ENCODE measurements at places on chromosomes 5 and 9. TPM values are rescaled to one million over a fixed set of nuclear protein-coding genes. Genes with fewer than 3 reads are reported as not detected.

- no peak for DNase-seq
Measured at GRCh38 chr5:22500556-22500955, 352.6 kb downstream of the CDH12 start.

GRCh38 chr9:20754556-20754955 is 70.5 kb downstream of the FOCAD start:
- no peak for DNase-seq

DNA sequence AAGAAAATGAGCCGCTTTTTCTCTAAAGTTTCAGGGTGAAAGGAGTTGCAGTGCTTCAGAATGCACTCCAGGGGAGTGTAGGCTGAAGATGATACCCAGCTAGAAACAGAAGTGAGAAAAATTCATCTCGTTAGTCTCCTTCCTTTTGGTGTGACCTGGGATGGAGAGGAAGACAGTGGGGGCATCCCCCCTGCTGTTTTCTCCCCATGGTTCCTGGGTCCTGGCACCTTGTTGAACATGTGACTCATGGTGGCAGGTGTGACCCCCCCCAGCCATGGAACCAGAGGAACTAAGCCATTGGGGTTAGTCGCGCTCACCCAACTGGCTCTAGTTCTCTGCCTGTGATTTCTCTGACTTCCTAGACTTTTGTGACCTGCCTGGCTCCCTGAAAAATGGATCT is 424.6 kb downstream of the CSNK1G3 start:
- no peak for DNase-seq

The BARX1 gene
- total RNA-seq = not detected

- no peak for DNase-seq
Measured at GRCh38 chr5:96024683-96025475, 63.2 kb upstream of the ELL2 start.

The DHX29 gene
- total RNA-seq = 28.3 TPM

- DNase-seq = no peak
Measured at GRCh38 chr5:156681265-156681664, 168.8 kb upstream of the PPP1R2B start.

The GABBR2 gene
- total RNA-seq = not detected

DNA sequence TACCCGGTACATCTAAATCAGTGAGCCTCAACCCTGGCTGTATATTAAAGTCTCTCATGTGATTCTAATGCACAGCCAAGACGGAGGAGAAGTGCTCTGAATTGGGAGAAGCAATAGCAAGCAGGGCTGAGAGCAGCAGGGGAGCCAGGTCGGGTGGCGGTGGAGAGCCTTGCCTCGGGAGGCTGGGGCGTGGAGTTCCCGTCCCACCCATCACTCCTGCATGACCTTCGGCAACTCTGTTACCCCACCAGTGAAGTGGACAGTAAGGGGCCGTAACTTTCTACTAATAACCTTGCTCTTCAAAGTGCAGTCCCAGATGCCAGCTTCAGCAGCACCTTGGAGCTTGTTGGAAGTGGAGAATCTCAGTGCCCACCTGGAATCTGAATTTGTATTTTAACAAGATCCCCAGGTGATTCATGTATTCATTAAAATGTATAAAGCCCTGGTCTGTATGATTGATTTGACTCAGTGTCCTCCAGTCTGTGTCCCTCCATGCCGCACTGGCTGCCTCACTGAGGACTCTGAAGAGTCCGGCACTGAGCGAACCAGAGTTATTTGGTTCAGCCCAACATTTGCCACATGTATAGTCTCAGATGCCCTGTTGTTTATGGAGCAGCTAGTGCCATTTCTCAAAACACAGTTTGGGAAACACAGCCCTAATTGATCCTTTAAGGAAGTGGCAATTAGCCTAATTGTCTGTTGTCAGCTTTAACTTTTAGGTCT is 6.5 kb downstream of the ERGIC1 start:
- DNase-seq = no peak

The EXD3 gene
- total RNA-seq = 14.9 TPM

- DNase-seq = peak; percentile 62
Measured at GRCh38 chr9:91803151-91803940, 146.7 kb downstream of the ROR2 start.

GRCh38 chr5:90844931-90845330 is 286.3 kb downstream of the ADGRV1 start:
- DNase-seq = no peak

GRCh38 chr9:121699571-121700164 is 48.2 kb downstream of the DAB2IP start:
- no peak for DNase-seq

DNA sequence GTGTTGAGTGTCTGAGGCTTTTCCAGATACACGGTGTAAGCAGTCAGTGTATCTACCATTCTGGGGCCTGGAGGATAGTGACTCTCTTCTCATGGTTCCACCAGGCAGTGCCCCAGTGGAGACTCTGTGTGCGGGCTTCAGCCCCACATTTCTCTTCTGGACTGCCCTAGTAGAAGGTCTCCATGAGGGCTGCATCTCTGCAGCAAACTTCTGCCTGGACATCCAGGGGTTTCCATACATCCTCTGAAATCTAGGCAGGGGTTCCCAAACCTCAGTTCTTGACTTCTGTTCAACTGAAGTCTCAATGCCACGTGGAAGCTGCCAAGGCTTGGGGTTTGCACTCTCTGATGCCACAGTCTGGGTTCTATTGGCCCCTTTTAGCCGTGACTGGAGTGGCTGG is 256.6 kb upstream of the ITGA1 start:
- no peak for DNase-seq

DNA sequence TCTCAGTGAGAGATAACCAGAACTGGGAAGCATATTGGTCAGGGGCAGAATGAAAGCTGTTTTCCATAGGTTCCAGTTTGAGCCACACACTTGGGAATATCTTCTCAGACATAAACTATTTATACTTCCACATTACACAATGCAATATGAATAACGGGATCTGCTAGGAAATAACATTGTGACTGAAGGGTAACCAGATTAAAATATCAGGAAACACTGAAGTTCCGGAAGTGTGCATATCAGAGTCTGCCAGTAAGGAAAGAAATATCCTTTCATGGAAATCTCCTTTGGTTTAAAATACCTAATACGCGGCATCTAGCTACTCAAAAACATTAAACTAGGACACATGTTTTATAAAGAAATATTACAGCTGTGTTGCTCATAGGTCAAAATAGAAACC is 56.3 kb downstream of the ST8SIA4 start:
- no peak for DNase-seq

The ORM2 gene
- total RNA-seq = not detected

The LCN1 gene
- 2.3 TPM for total RNA-seq

DNA sequence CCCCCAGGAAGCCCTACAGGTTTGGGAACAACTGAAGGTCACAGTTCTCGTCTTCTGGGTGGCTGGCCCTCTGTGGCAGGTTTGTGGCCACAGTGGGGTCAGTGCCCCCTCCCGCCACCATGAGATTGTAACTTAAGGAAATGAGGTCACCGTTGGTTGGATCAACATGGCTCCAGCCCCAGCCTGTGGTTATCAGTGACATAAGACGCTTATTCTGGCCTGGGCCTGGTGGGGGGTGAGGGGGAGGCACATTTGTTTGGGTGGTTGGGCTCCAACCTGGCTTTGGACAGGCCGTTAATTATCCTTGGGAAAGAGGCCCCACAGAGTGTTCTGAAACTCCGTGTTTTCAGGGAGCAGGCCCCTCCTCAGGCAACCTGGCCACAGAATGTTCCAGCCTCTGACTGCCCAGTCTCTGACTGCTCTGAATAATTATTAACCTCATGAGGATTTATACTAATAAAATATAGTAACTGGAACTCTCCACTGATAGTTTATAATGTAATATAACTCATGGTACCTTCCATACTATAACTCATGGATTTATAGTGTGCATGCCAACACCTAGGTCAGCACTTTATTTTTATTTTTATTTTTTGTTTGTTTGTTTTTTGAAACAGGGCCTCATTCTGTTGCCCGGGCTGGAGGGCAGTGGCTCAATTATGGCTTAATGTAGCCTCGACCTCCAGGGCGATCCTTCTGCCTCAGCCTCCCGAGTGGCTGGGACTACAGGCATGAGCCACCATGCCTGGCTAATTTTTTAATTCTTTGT is 58.0 kb upstream of the RPL26L1 start:
- DNase-seq = no peak

- DNase-seq = no peak
Measured at GRCh38 chr5:30183795-30184194, 1009.7 kb upstream of the CDH6 start.

The SPATA31C1 gene
- not detected for total RNA-seq

The PCDHGB4 gene
- total RNA-seq = 3.2 TPM

The C5 gene
- total RNA-seq = 2.1 TPM

GRCh38 chr5:39654715-39655114 is 229.9 kb upstream of the DAB2 start:
- no peak for DNase-seq
